ENCODE measurements at places on chromosomes 3 and 15.

GRCh38 chr15:39785139-39785538, 2.5 kb upstream of the FSIP1 start:
- no peak for DNase-seq

- no peak for DNase-seq
These were observed 62.1 kb downstream of the SLC6A6 start for GRCh38 chr3:14464521-14464920.

- no peak for DNase-seq
These were observed 965.3 kb upstream of the CFAP20DC start for GRCh38 chr3:60015032-60015705.

DNA sequence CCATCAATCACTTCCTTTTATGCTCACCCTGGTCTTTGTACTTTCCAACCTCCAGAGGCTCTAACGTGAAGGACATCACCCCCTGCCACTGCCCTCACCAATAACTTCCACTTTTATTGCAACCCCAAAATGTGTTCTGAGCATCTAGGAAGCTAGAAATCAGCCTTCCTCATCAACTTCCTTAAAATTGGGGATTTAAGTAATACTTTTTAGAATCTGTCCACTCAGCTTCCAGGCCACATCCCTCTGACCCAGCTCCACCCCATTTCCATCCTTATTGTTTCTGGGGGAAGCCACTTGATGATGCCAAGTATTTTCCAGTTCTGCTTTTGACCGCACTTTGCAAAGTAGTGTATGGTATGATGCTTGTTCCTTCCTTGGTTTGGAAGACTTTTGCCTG, 73.5 kb upstream of the XCR1 start:
- no peak for DNase-seq

- no peak for DNase-seq
These were observed 51.6 kb downstream of the CHDH start for GRCh38 chr3:53794597-53794996.

DNA sequence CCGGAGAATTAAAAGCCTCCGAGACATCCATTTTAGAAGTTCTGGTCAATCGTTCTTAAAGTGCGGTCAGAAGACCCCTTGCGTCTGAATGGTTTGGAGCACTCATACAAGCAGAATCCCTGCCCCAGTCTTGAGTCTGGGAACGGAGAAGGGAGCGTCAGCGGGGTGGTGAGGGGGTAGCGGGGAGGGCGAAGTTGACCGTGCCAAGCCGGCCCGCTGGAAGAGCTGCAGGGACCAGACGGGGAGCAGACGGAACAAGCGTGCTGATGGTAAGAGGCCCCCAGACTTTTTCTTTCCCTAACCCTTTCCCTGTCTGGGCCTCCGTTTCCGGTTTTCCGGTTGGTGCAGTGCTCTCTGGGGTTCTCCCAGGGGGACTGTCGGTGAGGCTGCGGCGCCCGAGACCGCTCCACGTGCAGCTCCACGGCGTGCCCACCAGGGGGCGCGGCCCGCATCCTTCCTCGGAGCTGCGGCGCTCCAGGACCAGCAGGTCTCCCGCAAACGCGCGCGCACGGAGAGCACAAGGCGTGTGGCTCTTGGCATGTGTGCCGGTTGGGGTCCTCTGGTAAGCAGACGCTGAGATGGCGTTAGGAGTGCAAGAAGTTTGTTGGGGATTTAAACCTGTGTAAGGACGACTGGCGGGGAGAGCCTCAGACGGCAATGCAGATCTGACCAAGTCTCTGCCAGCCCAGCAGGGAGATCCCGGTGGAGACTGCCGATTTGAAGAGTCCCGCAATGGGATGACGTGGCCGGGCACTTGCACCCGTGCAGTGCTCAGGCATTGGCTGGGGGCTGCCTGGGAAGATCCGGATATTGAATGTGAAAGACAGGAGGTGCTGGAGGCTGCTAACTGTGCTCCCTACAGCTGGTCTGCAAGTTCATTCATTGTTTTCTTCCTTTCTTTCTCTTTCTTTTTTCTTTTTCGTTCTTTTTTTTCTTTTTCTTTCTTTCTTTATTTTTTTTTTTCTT, 19.2 kb upstream of the CORO2B start:
- peak; percentile 31 for DNase-seq
